ENCODE measurements at places on chromosomes 7 and 10.

DNA sequence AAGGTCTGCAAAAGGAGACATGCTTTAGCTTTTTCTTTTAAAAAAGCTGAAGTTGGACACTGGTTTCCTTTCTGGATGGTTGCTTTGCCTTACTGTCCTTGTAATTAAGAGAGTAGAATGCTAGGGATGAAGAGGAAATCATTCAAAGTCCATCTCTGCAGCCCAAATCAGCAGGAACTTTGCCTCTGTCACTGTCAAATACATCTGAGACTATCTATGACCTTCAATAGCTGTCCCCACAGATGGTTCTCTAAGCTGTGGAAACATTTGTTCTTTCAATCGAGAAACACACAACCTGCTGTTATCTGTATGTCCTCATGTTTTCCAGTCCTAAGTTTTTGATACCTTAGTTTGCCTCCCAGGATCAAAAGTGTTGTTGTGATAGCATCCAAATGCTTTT is 117.5 kb downstream of the SORBS1 start:
- DNase-seq: no peak

- no peak for DNase-seq
Observed at GRCh38 chr7:69091521-69091920, 506.8 kb upstream of the AUTS2 start.

GRCh38 chr7:4882169-4883032 is 1.1 kb downstream of the RADIL start:
- no peak for DNase-seq

DNA sequence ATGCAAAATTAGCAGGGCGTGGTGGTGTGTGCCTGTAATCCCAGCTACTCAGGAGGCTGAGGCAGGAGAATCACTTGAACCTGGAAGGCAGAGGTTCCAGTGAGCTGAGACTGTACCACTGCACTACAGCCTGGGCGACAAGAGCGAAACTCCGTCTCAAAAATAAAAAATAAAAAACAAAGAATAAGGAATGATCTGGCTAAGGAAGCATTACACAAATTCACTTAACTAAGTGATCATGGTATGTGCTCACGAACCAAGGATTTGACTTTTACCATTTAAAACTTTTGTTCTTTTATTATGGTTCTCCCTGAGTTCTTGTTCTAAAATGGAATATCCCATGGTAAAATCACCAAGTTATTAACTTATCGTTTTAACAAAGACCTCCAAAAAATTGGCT is 71.2 kb downstream of the SIRT1 start:
- DNase-seq: no peak

GRCh38 chr7:137891016-137891655 is 44.4 kb upstream of the DGKI start:
- no peak for DNase-seq

GRCh38 chr10:114009281-114009996 is 34.2 kb upstream of the ADRB1 start:
- no peak for DNase-seq

DNA sequence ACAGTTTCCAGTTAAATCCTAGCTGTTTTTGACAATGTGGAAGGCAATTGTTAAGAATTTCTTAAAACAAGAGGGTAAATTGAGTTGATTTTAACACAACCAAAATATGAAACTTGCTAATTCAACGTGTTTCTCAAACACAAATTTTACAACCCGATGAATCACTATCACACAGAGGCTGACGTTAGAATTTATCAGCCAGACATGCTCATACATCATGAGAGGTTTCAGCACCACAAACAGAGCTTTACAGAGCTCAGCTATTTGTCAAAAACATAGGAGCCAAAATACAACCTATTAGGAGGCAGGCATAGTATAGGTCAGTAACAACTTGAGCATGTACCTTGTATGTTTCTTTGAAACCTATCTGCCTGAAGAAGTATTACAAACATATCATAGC is 36.1 kb downstream of the LRRN3 start:
- DNase-seq: no peak

DNA sequence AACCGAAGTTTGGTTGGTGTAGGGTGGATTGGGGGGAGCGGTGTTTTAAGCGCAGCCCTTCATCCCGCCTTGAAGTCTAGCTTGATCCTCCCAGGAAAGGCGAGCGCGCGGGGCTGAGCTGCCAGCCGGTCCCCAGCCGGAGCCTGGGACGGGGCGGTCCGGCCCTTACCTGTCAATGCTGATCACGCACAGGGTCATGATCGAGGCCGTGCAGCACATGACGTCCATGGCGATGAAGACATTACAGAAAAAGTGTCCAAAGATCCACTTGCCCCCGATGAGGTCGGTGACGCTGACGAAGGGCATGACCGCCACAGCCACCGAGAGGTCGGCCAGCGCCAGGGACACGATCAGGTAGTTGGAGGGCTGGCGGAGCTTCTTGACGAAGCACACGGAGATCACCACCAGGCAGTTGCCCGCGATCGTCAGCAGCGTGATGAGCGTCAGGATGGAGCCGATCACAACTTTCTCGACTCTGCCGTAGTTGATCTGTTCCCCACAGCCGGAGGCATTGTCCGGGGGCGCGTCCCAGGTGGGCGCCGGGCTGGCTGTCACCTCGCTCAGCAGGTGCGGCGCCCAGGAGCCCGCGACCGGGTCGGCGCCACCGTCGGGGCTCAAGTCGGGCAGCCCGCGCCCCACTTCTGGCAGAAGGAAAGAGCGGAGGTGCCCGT is 740 bp downstream of the HTR7 start:
- no peak for DNase-seq

DNA sequence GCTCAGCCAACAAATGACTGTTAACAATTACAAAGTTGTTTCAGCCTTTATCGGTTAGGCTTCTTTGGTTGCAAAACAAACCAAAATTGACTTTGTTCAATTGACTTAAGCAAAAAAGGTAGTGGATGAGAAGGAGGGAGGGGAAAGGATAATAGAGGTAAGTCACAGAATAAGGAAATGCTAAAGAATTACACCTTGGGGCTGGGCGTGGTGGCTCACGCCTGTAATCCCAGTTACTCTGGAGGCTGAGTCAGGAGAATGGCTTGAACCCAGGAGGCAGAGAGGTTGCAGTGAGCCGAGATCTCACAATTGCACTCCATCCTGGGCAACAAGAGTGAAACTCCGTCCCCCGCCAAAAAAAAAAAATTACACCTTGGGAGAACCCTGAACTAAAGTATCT is 41.4 kb downstream of the AHCYL2 start:
- DNase-seq: no peak

GRCh38 chr10:101071885-101072433 is 10.2 kb downstream of the KAZALD1 start:
- DNase-seq: no peak

DNA sequence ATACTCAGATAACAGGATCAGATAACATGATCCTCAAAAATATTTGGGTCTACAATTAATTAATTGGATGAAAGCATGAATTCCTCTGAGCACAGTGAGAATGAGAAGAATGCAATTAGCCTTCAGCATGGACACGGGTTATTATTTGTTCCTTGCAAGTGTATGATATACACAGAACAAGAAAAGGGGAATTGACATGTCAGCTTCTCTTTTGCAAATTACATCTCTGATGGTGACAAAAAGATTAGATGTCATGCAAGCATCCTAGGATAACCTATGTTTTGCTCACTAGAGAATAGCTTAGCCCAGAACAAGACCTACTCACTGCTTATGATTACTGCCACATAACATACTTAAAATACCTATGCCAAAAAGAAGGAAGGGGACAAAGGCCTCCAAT is 120.3 kb downstream of the ABLIM1 start:
- no peak for DNase-seq

GRCh38 chr7:135245226-135246190 is 11.9 kb downstream of the STRA8 start:
- no peak for DNase-seq

DNA sequence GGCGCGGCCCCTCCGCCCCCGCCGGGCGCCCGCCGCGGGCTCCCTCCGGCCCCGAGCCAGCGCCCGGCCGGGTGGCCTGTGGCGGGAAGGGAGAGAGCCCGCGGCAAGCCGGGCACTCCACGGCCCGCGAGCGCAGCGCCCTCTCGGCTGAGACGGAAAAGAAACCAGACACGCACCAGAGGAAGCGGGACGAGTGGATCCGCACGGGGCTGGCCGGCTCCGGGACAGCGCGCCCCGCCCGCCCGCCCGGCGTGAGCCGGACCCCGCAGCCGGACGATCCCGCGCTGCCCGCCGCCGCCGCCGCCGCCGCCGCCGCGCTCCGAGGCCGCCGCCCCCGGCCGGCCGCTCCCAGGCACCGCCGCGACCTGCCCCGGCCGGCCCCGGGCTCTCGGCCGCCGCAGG is 300 bp downstream of the ARHGAP21 start:
- no peak for DNase-seq

GRCh38 chr7:76354516-76354915 is 4.3 kb downstream of the YWHAG start:
- DNase-seq: no peak

GRCh38 chr10:62036186-62037081 is 134.9 kb downstream of the ARID5B start:
- no peak for DNase-seq

DNA sequence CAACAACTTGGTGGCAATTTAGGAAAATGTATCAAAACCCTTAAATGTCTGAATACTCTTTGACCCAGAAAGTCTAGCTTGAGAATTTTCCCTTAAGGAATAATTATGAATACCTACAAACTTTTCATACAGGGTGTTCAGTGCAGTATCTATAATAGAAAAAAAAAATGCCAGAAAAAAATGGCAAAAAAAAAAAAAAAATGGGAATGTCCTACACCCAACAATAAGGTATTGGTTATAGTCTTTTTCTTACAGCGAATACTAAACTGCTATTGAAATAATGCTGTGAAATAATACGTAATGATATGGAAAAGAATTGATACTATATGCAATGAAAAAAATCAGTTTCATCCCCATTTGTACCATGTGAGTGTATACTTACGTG is 44.3 kb downstream of the ZNF800 start:
- DNase-seq: no peak

- no peak for DNase-seq
Observed at GRCh38 chr7:34133356-34133982, 228.1 kb downstream of the BMPER start.

- DNase-seq: no peak
Observed at GRCh38 chr10:92356041-92356440, 65.1 kb downstream of the MARCHF5 start.

DNA sequence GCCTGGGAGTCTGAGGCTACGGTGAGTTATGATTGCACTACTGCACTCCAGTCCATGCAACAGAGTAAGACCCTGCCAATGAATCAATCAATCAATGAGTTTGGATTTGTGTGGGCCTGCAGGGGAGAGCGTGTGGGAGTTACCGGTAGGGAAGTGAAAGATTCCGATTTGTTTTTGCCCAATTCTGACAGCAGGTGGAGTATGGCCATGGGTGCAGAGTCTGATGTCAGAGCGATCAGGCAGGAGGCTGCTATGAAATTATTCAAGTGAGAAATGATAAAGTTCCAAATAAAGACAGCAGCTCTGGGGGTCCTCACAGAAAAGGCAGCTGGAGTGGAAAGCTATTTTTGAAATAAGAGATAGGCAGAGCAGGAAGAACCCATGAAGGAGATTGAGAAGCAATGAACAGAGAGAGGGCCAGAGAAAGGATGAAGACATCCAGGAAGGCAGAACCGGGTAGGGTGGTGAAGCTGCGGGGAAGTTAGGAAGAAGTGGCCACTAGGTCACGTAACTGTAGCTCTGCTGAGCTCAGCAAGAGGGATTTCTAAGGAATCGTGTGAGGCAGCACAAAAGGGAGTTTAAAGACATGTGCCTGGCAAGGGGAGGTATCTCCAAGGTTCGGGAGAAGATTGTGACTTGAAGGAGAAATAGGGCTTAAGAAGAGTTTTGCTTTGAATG is 93.7 kb upstream of the NMT2 start:
- no peak for DNase-seq

GRCh38 chr10:74929197-74929596 is 102.8 kb downstream of the KAT6B start:
- no peak for DNase-seq

DNA sequence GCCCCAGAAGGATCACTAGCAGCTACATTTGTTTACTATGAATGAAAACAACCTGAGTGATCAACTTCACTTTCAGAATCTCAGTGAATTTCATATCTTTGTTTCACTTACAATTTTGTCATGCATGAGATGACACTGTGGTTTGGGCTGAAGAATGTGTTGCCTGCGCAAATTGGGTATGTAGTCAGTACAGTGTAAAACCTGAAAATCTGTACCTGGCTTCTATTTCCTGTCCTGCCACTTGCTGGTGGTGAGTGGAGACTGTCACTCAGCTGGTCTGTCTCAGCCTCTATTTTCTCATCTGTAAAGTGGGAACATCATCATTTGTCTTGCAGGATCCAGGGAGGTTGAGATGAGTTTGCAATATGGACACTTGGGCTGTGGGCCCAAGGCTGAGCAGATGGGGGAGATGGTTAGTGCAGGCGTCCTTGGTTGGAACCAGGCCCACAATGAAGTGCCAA is 118.0 kb downstream of the WDFY4 start:
- no peak for DNase-seq

DNA sequence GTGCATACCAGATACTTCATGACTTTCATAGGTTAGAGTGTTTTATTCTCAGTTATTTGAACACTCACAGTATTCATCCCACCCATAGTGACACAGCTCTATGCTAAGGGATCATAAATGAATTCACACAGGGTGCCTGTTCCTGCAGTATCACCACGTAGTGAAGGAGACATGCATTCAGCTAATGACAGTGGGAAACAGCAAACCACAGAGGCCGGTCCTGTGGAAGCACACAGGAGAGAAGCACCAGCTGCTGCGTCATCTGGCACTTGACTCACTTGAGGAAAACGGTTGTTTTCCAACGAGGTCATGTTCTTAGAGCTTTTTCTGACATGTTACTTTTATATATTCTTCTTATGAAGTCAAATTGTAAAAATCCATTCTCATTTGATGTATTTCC is 73.0 kb downstream of the UBE3C start:
- DNase-seq: no peak

DNA sequence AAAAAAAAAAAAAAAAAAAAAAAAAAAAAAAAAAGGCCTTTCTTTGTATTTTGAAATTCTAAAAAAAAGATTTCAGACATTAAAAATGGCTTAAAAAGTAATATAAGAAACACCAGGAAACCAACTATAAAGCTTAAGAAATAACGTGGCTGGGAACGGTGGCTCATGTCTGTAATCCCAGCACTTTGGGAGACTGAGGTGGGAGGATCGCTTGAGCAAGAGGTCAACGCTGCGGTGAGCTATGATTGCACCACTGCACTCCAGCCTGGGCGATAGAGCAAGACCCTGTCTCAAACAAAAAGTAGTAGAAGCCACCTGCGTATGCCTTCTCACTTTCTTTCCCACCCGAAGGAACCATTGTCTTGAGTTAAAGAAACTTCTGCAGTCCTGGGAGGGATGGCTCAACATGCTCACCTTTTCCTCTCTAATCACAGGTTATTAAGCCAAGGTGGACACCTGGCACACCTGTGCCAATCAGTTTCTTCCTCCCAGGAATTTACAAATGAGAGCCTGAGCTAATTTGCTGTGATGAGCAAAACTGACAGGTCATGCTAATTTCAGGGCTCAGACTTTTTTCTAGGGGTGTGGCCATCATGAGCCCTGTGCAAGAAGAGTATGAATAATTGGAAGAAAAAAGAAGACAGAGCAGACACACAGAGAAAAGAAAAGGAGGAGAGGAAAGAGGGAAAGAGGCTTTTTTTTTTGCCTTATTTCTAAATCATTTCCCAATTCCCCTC is 72.0 kb upstream of the PARD3 start:
- no peak for DNase-seq

All from T follicular helper cell (primary cell).